Sciatic nerve (tissue), 2 donors: ENCODE measurements at places on chromosomes 3 and 15. TPM values are rescaled to one million over a fixed set of nuclear protein-coding genes. Genes with fewer than 3 reads are reported as not detected.

The SECISBP2L gene
- 599 TPM for total RNA-seq

The FANCI gene
- total RNA-seq: 5.0 TPM

The FOXB1 gene
- total RNA-seq: not detected

The SCN5A gene
- 2.7 TPM for total RNA-seq
